Esophagus muscularis mucosa (tissue), 4 donors: ENCODE measurements at places on chromosomes 7 and 10.

GRCh38 chr10:81838950-81839349, 36.0 kb upstream of the NRG3 start:
- no peak for DNase-seq

GRCh38 chr7:143987513-143987912, 12.6 kb upstream of the OR6B1 start:
- no peak for DNase-seq

GRCh38 chr7:95669513-95669912, 73.2 kb upstream of the PDK4 start:
- no peak for DNase-seq

- DNase-seq: no peak
Measured at GRCh38 chr7:101537935-101538595, 91.0 kb downstream of the MYL10 start.

GRCh38 chr7:80488406-80488805, 23.5 kb downstream of the GNAT3 start:
- DNase-seq: no peak

- DNase-seq: no peak
Measured at GRCh38 chr10:3033925-3034324, 33.4 kb upstream of the PFKP start.

GRCh38 chr7:44636926-44637325, 30.5 kb downstream of the OGDH start:
- DNase-seq: no peak

GRCh38 chr10:30674796-30675195, 45.2 kb upstream of the LYZL2 start:
- no peak for DNase-seq

GRCh38 chr10:117221156-117221711, 19.7 kb upstream of the SLC18A2 start:
- DNase-seq: no peak

DNA sequence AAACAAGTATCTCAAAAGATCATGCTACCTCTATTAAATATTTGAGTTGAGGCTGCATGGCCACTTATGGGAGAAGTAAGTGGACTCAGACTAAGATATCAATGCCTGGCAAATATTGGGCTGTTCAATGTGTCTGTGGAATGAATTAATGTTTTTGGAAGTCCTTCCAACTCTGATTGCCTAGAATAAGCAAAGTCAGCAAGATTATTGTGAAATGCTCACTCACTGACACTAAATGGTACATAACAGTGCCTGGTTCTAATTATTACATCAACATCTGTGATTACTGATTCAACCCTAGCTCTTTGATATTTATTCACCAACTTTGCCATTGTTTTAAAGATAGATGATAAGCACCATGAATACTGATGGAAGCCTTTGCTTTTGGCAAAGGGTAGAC, 45.5 kb upstream of the HDAC9 start:
- no peak for DNase-seq

- DNase-seq: no peak
Measured at GRCh38 chr7:106313456-106313901, 28.7 kb upstream of the NAMPT start.

- peak; percentile 5 for DNase-seq
Measured at GRCh38 chr7:46157404-46157803, 236.3 kb upstream of the IGFBP3 start.

- no peak for DNase-seq
Measured at GRCh38 chr10:108250936-108251620, 1086.6 kb upstream of the SORCS1 start.

GRCh38 chr7:106867641-106868351, 2.7 kb downstream of the PIK3CG start:
- no peak for DNase-seq

DNA sequence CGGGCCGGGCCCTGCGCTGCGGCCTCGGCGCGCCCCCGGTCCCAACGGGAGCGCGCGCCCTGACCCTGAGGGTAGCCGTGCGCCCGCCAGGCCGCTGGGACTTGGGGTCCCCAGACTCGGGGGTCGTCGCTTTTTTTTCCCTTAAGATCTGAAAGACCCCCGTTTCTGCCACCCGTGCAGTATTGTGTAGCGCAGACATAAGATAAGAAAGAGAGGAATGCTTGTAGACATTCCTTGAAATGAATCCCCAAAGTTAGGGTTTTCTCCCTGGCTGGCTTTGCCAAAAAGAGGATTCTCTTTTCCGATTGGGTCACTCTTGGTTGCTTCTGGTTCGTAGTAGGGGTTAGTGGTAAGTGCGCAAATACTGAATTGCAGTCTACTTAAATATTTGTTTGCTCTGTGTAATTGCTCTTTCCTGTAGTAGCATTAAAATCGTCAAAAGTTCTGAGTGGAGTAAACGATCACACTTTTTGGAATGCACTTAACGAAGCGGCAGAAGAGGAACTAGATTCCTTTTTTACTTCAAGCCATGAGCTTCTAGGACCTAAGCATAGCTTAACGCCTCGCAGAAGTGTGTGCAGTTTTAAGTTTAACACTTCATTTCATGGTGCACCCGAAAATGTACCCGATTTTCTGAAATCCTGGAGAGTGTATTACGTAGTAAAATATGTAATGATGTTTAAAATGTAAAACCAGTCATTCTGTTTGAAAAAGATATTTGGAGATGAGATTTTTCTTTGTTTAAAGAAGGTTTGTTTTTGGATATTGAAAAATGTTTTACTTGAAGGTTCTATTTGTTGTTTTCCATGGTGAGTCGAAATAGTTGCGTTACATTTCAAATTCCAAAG, 1.3 kb downstream of the CUL1 start:
- DNase-seq: no peak

- no peak for DNase-seq
Measured at GRCh38 chr7:121237601-121238000, 91.2 kb upstream of the WNT16 start.

DNA sequence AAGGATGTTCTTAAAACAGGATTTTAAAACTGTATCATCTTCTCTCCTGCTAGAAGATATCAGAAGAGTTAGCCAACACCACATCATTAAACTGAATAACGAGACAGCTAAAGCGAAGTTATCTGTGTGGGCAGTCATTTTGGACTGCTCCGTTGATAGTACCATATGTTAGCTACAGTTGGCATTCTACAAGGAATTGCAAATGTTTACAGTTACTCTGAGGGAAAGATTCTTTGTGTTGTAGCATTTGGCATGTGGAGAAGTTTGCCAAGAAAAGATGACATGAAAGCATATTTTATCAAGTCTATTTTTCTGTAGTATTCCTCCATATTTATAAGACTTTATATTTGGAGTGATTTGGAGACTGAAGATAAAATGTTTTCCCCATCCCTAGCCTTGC, 464.4 kb upstream of the POM121L12 start:
- no peak for DNase-seq

- DNase-seq: no peak
Measured at GRCh38 chr7:114988755-114989375, 67.0 kb downstream of the MDFIC start.

DNA sequence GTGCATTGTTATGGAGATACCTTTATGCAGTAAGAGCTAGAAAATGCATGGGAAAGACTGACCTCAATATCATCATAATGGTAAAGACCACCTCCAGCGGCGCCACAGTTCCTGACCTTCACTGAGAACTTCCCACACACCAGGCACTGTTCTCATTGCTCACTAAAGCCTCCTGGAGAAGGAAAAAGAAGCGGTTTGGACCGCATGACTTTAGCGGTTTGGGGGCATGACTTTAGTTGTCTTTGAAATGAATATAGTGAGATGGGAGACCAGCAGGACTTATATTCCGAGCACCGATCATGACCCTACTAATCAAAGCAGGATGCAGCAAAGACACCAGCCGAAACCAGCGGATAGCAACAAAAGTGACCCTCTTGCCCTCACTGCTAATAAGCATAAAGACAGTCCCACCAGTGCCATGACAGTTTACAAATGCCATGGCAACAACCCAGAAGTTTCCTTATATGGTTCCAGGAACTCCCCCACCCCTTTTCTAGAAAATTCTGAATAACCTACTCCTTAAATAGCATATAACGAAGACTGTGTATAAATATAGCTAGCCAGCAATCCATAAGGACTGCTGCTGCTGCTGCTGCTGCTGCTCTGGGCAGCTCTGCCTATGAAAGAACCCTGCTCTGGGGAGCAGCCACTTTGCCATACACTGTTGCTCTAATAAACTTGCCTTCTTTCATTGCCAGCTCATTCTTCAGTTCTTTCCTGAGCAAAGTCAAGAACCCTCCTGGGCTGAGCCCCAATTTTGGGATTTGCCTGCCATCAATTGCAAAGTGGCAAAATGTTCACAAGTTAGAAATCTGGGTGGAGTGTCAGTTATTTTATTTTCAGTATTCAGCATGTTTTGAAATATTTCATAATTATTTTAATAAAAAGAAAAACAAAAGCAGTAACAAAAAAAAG, 694.1 kb downstream of the SUGCT start:
- no peak for DNase-seq

GRCh38 chr7:37448011-37448635, 541 bp downstream of the ELMO1 start:
- no peak for DNase-seq

- no peak for DNase-seq
Measured at GRCh38 chr7:96075510-96076349, 246.2 kb downstream of the SLC25A13 start.

DNA sequence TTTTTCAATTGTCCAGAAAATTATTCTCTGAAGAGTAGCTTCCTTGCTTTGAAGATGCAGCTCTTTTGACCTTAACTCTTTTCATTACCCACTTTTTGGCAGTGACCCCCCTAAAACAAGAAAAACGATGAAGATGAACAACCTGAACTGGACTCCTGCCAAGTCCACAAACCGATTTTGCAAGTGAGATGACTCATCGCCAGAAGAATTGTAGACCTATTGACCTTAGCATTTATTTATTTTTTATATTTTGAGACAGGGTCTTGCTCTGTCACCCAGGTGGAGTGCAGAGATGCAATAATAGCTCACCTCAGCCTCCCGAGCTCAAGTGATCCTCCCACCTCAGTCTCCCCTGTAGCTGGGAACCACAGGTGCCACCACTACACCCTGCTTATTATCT, 859.2 kb downstream of the GATA3 start:
- DNase-seq: no peak

DNA sequence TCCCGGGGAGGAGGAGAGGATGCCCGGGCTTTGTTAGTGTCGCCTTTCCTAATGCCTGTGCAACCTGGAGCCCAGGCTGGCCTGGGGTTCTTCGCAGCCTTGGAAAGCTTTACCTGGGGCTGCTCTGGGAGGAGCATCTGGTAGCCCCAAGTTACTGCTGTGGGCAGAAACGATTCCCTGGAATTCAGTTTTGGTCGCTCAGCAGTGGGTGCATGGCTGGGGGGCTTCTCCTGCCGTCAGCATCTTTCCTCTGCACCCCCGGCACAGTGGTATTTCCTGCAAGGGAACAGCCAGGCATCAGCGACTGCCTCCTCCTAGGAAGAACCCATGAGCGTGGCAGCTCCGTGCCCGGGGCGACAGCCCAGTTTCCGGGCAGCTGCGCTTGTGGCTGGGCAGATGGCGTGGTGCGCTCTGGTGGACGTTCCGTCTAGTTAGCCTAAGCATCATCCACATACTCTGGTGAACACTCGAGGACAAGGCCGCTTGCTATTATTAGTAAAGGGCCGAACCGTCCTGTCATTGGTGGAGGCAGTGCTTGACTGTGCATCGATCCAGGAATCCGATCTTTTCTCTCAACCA, 107.0 kb upstream of the BTBD16 start:
- DNase-seq: no peak

DNA sequence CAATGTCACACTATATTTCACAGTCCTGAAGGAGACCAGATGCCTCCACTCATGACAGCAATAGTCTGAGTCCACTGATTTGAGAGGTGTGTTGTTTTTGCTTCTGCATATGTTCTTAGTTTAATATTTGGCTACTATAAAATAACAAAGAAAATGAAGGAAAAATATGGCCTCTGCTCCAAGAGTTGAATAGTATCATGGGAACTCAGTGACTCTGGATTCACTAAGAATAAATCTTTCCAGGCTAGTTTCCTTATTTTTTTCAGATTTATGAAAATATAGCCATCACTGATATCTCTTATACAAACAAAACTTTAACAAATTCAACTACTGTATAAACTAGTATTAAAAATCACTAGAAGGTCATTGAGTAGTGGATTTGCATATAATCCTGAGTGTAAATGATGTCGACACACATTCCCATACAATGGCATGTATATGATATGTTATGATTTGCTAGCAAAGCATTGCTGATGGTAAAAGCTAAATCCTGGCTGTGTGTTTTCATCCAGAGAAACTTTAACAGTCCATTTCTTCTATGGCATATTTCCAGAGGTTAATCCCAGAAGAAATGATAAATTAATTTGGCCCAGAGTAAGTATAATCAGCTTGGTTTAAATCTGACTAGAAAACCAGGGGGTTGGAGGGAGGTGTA, 66.0 kb upstream of the VIPR2 start:
- no peak for DNase-seq

DNA sequence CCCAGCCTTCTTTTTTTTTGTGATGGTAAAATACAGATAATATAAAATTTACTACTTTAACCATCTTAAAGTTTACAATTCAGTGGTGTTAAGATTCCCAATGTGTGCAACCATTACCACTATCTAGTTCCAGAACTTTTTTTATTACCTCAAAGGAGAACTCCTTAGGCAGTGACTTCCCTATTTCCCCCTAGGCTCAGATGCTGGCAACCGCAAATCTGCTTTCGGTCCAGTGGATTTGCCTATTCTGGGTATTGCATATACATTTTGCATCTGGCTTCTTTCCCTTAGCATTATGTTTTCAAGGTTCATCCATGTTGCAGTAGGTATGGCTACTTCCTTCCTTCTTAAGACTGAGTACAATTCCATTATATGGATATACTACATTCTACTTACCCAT, 56.5 kb downstream of the AFAP1L2 start:
- no peak for DNase-seq

GRCh38 chr7:74001150-74001494, 26.9 kb upstream of the ELN start:
- no peak for DNase-seq

DNA sequence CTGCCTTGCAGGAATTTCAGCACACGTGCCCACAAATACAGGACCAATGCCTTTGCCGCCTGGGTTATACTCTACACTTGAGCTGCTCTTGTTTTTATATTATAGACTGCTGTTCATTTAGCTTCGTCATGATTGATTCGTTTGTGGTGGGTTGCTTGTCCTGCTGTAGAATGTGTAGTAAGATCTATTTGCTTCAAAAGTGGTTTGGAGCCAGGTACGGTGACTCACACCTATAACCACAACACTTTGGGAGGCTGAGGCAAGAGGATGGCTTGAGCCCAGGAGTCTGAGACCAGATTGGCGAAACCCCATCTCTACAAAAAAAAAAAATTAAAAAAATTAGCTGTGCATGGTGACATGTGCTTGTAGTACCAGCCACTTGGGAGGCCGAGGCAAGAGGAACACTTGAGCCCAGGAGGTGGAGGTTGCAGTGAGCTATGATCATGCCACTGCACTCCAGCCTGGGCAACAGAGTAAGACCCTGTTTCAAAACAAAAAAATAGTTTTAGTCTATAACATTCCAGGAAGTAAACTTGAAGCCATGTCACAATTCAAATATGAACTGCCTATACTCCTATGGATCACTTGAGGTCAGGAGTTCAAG, 9.0 kb upstream of the RHBDD2 start:
- no peak for DNase-seq
